ENCODE measurements at places on chromosomes 12 and 14.

DNA sequence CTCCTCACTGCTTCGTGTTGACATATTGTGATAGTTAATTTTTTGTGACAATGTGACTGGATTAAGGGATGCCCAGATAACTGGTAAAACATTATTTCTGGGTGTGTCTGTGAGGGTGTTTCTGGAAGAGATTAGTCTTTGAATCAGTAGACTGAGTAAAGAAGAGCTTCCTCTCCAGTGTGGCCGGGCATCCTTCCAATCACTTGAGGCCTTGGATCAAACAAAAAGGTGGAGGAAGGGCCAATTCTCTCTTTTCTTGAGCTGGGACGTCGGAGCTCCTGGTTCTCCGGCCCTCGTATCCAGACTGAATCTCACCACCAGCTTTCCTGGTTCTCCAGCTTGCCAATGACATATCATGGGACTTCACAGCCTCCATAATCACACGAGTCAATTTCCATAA lies 240.4 kb downstream of the CHST11 start:
- no peak for DNase-seq

GRCh38 chr14:72894623-72895378 lies 900 bp upstream of the DPF3 start:
- peak; percentile 26 for DNase-seq

DNA sequence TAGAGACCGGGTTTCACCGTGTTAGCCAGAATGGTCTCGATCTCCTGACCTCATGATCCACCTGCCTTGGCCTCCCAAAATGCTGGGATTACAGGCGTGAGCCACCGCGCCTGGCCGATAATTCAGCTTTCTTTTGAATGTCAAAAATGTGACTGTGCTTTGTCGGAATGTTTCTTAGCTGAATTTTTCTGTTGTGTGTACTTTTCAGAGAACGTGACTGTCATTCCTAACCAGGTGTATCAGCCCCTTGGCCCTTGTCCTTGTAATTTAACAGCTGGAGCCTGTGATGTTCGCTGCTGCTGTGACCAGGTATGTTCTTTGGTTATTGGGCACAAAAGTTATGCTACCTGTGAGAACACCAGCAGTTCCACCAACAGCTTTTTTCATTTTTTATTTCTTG lies 8.1 kb downstream of the TCTN2 start:
- no peak for DNase-seq

- DNase-seq, result no peak
Measured at GRCh38 chr12:57154804-57155434, 7.5 kb upstream of the LRP1-AS start.

GRCh38 chr12:32252199-32253073 lies 145.8 kb downstream of the BICD1 start:
- DNase-seq, result no peak

GRCh38 chr12:112738531-112738930 lies 53.0 kb upstream of the RPH3A start:
- no peak for DNase-seq

Measured in right cardiac atrium (tissue), 5 donors.